MM.1S (cell line): ENCODE measurements at places on chromosomes 11 and 22.
A peak's percentile ranks its signal among the peaks of the same experiment; 100 is the strongest.

DNA sequence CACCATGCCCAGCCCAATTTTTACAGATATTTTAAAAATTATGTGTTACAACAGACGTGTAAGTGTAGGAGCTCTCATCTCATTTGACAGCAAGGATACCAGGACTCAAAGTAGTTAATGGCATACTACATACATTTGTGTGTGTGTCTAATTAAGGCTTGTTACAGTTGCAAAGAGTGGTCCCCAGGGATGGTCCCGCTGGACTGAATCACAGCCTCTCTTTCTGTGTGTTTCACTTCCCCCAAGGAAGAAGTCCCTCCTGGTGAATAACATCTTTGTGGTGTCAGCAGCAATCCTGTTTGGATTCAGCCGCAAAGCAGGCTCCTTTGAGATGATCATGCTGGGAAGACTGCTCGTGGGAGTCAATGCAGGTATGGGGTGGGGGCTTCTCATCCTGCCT lies 17.2 kb downstream of the SLC2A11 start:
- no peak for DNase-seq

- DNase-seq = no peak
Observed at GRCh38 chr11:119169282-119169719, 776 bp downstream of the NLRX1 start.

- DNase-seq = no peak
Observed at GRCh38 chr22:39593066-39593930, 22.7 kb downstream of the CACNA1I start.

DNA sequence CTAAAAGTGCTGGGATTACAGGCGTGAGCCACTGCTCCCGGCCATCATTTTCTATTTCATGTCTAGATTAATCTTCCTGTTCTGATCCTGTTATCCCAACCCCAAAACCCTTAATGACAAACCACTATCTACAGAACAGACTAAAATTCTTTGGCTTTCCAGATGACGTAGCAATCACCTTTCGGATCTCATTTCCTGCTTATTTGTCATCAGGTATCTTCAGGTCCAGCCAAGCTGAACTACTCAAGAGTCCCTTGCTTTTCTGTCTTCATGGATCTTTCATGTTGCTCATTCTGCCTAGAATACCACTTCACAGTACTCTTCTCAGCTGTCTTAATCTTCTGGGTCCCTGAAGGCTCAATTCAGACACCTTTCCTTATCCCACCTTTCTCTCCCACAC lies 27.4 kb upstream of the IPO7 start:
- no peak for DNase-seq

DNA sequence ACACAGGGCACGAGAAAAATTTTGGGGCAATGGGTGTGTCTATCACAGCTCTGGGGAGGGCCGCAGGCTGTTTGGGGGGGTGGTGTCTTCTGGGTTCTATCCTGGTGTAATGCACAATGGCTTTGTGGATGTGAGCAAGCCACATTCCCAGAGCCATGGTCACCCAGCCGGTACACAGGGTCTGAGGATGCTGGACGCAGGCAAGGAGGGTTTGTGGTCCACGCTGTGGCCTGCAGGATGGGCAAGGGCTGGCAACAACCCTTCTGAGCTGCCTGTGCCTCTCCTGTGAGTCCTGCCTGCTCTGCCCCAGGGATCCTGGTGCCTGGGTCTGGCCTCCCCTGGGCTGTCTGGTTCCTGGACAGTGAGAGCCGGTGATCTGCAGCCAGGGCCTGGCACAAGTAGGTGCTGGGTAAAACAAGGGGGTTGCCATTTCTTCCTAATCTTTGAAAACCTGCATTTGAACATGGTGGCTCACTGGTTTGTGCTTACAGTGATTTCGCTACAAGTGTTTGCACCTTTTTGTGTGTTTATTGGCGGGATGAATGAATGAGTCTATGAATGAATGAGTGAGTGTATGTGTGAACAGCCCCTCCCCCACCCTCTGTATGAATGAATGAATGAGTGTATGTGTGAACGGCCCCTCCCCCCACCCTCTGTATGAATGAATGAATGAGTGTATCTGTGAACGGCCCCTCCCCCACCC lies 4.4 kb upstream of the MRPL23 start:
- DNase-seq = no peak

GRCh38 chr11:114416441-114416961 lies 16.0 kb downstream of the RBM7 start:
- DNase-seq = no peak

DNA sequence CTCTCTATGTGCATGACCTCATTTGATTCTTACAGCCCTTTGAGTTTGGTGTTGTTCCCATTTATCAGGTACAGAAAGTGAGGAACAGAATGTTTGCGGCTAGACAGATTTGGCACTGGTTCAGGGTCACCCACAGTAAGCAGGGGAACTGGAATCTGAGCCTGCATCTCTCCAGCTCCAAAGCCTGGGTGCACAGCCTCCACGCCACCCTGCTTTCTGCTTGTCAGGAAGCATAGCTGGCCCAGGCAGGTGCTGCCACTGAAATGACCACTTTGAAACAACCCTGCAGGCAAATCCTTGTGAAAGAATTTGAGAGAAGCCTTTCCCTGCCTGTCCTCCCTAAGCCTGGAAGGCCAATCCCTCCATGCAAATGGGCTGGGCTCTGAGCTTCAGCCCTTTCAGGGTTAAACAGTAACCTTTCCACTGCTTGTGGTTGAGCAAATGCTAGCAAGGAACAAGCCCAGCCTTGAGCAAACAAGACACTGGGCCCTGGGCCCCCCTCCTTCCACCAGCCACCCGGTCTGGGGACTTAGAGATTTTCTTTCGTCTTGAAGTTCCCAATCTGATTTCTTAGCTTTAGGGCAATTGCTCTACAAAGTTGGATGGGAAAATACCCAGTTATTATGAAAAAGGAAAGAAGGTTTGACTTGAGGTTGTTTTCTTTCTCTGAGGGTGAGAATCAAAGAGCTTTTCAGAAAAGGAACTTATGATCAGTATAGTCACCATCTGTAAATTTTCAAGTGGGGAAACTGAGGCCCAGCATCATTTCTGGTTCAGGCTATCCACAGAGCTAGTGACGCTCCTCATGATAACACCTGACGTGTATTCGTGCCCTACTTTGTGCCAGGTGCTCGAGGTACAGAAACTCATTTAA lies 19.4 kb downstream of the EHF start:
- no peak for DNase-seq

DNA sequence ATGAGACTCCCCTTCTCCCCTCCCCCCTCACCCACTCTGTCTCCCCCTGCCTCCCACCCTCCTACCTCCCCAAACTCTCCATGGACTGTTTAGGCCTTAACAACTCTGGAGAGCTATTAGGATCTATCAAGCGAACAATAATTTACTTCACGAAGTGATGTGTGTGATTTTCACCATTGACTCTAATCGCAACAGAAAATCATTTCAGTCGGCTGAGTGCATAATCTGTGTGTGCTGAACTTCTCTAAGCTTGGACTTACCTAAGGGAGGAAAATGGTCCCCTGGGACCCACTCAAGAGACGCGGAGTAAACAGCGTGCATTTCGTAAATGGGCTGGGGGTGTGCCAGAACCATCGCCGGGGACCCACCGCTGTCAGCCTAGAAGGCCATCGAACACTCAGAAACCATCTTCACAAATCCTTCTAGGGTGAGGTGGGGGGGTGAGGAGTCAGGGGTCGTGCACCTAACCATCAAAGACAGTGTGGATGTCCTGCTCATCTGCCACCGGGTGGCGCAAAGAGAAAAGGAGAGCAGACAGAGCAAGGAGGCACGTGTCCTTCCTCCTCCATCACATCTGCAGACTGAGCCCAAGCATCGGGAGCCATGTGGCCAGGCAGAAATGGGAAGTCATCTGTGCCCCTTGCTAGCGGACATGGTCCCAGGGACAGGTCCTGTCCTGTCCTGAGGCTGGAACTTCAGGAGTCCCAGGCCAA lies 62.1 kb upstream of the NUP50 start:
- peak; percentile 39 for DNase-seq

DNA sequence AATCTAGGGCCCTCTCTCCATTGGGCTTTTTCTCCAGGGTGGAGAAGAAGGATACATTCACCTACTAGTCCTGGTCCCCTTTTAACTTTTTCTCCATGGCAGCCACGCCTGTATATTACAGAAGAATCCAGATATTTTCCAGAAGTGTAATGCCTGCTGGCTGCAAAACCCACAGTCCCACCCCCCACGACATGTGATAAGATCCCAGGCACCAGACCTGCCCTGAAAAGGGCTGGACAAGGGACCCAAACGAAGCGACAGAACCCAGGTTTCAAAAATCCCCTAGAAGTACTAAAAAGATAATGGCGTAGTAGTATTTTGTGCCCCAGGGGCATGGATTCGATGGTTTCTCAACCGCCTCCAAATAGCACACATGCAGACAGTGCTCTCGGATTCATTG lies 2.8 kb downstream of the WT1 start:
- DNase-seq = no peak

GRCh38 chr11:1153951-1154493 lies 3.7 kb upstream of the MUC5AC start:
- no peak for DNase-seq

GRCh38 chr11:109696191-109696897 lies 274.4 kb downstream of the C11orf87 start:
- DNase-seq = no peak

- no peak for DNase-seq
Observed at GRCh38 chr22:37739035-37739434, 42.2 kb downstream of the TRIOBP start.

DNA sequence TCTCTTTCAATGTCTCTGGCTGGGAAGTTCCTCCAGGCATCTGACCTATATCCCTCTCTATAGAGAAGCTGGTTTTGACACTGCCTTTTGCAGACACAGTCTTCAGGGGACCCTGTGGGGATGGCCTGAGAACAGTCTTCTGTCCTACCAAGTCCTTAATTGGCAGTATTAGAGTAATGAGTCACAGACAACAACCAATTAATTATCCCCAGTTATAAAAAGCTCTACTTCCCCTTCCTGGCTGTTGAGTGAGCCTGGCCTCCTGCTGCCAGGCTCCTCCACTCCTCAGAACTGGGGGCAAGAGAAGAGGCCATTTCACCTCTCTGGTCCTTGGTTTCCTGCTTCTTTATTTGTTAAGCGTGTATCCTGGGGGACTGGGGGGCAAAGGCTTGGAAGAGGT lies 41.2 kb upstream of the KLHL35 start:
- no peak for DNase-seq

GRCh38 chr11:32023370-32024305 lies 67.2 kb upstream of the RCN1 start:
- DNase-seq = no peak

GRCh38 chr11:128497061-128497775 lies 90.1 kb downstream of the ETS1 start:
- DNase-seq = no peak

GRCh38 chr22:26885441-26886261 lies 228.3 kb downstream of the MIAT start:
- DNase-seq = no peak
